LHCN-M2 (cell line): ENCODE measurements at places on chromosomes 7 and 10. TPM values are rescaled to one million over a fixed set of nuclear protein-coding genes. Genes with fewer than 3 reads are reported as not detected.
A peak's percentile ranks its signal among the peaks of the same experiment; 100 is the strongest.

DNA sequence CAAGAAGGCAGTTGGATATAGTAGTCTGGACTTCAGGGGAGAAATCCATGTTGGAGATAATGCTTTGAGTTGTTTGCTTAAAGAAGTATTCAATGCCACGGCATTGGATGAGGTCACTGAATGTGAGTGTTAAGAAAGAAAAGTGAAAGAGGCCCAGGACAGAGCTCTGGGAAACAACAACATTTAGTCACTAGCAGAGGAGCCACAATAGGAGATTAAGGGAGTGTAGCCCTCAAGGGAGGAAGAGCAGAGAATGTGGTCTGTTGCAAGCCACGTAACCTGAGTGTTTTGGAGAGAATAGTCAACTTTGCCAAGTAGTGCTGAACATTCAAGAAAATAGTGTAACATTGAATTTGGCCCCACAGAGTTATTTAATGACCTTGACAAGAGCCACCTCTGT, 114.7 kb downstream of the MYO3A start:
- DNase-seq = no peak

DNA sequence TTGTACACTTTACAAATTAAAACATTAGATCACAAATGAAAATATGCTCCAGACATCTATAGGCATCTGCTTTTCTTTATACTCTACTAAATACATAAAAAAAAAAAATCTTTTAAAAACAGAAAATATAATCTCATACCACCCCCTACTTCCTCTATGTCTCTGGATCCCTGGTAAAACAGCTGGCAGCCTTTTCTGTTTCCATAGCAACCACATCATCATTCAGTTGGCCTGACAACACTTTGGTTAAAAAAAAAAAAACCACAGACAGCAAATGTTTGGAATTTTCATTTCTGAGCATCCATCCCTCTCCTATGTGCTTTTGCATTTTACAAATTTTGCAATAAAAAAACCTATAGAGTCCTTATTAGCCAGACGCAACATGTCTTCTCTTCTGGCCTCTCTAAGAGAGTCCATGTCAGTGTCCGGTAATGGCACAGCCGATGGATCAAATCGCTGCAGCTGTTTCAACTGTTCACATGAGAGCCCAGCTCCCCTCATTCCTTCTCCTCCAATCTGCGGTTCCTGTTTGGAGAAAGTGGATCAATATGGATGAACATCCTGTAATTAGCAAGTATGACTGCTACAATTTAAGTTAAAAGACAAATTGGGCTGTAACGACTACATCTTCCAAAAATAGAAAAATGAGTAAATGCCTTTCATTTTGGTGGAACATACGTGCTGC, 105.6 kb downstream of the NSUN6 start:
- DNase-seq = peak; percentile 66

- DNase-seq = peak; percentile 27
These were observed 760.8 kb upstream of the CELF2 start for GRCh38 chr10:10256860-10257259.

DNA sequence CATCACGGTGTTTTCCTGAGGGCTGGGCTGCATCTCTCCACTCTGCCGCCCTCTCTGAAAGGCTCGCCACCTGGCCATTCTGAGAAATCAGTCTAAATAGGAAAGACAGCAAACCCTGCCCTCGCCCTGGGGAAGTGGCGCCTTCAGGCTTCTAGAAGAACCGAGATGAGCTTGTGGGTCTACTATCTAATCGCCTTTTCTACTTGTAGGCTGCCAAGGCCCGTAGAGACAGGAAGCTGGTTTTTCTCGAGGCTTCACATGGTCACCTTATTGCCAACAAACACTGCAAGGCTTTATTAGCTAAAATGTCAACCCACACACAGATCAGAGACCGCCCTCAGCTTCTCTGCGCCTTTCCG, 21.4 kb downstream of the LAT2 start:
- no peak for DNase-seq

DNA sequence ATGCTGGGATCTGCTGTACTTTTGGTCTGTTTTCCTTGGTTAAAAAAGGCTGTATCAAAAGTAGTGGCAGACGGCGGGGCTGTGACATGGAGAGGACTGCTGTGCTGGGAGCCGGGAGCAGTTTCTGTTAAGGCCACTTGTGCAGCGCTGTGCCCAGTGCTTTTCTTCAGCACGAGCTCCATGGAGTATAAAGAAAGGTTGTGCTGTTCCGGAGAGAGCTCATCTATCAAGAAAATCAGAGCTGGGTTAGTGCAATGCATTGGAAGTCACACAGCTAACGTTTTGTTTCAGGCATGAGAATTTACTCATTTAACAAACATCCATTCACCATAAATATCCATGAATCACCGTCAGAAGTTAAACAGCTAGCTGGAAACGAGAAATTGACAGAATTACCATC, 62.0 kb downstream of the KIAA1549 start:
- DNase-seq = no peak

DNA sequence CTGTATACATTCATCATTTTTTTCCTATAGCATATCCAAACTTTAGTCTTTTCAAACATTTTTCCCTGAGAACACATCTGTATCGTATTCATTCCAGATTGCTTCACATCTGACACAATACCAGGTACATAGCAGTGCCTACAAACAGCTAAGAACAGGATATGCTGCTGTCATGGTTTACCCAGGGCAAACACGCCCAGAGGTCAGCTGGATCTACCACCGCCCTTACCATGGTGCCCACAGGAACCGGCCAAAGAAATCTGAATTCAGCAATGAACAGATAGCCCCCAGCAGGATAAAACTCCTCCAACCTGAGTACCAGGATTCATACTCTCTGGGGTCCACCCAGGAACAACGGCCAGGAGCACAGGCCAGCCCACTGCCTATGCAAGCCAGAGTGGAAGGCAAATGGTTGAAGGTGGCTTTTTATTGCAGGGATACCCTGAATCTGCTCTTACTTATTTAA, 43.0 kb downstream of the TNS3 start:
- DNase-seq = no peak

- DNase-seq = no peak
These were observed 13.7 kb upstream of the MAP3K8 start for GRCh38 chr10:30420266-30420665.

- no peak for DNase-seq
These were observed 21.4 kb downstream of the LRRC17 start for GRCh38 chr7:102934239-102934638.

- DNase-seq = no peak
These were observed 11.1 kb upstream of the EMX2 start for GRCh38 chr10:117531371-117532002.

DNA sequence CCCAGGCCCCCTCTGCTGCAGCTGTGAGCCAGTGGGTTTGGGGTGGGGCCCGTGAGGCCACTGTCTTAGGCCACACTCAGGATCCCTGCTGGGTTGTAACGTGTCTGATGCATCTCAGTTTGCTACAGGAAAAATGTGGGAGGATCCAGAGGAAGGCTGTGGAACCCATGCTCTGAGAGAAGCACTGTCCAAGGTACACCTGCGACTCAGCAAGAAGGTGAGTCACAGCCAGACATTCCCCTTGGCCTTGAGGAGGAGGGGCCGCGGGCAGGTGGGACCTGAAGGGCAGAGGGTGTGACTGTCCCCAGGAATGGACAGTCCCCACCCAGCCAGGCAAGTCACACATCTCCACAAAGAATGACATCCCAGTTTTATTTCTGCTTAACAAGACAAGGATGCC, 27.8 kb upstream of the C10orf120 start:
- DNase-seq = no peak

DNA sequence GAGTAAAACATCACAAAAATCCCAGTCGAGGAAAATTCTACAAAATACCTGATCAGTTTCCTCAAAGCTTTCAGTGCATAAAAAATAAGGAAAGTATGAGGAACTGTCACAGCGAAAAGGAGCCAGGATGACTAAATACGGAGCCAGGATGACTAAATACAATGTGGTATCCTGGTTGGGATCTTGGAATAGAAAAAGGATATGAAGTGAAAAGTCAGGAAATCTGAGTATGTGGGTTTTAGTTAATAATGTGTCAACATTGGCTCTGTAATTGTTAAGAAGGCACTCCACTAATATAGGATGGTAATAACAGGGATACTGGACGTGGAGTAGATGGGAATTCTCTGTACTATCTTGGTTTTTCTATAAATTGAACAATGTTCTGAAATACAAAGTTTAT, 175.5 kb downstream of the SUGCT start:
- peak; percentile 77 for DNase-seq

DNA sequence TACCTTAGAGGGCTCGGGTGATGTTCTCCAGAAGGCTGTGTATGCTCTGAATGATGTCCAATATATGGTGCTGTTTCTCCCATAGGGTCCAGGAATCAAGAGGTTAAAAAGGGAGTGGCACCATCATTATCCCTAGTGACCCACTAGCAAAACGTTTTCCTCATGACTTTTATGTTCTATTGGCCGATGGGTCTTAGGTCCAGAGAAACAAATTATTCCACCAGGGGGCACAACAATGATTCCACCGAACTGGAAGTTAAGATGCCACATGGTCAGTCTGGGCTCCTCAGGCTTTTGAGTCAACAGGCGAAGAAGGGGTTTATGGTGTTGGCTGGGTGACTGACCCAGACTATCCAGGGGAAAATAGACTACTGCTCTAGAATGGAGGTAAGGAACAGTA, 256.1 kb downstream of the COBL start:
- DNase-seq = peak; percentile 29

DNA sequence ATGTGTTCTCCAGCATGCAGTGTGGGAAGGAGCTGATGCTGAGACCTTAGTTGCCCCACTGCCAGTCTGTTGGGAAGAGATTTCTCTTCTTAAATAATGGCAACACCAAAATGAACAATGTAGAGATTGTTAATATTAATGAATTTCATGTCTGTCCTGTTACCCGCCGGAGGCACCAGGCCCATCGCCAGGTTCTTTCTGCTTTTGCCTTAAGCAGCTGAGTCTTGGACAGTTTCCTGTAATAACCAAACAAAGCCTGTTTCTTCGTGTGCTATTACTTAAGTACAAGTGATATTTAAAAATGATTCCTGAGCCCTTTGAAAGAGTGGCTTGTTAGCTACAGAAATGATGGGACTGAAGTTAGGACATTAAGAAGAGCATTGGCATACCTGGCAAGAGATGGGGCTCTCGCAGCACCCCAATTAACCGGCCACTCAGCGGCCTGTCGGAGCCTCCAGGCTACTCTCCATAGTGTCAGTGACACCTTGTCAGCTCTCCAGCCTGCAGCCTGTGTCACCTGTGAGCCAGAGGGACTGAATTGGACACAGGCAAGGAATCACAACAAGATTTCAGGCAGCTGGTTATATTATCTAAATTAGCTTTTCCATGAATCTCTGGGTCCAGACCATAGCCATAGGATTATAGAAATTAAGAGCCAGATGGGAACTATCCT, 142.0 kb downstream of the CELF2 start:
- DNase-seq = no peak

- peak; percentile 51 for DNase-seq
These were observed 80.6 kb downstream of the ZEB1 start for GRCh38 chr10:31399631-31400030.

GRCh38 chr7:18541181-18541870, 45.8 kb downstream of the HDAC9 start:
- peak; percentile 64 for DNase-seq

DNA sequence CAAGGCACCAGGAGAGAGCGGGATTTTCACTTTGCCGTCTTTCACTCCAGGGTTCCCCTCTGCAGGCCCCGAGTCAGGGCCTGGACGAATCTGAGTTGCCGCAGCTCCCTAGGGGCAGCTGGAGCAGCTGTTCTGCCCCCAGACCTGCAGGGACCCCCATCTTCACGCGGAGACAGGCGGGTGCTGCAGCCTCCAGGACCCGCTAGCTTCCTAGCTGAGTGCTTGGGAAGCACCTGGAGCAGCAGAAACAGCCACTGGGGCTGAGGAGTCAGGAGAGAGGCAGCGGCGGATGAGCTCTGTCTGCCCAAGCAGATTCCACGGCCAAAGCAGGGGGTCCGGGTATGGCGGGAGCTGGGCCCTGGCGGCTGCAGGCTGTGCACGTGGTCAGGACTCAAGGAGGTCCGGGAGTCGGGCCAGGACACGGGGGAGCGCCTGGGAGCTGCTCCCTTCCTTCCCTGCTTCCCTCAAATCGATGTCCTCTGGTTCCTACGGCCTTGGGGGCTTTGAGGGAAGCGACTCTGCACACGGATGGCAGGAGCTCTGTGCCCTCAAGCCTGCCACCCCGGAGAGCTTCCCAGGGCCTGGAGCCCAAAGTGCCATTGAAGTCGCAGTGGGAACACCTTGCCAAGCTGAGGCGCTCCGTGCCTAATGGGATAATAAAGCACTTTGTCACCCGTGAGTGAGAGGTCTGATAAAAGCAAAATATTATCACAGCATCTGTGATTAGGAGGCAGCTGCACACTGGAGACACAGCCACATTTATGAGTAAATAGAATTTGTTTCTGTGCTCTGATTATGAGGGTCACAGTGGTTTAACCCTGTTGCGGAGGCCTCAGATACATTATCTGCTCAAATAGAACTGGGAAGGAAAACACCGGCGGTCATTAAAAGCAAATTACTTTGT, 17.2 kb downstream of the MNX1 start:
- DNase-seq = no peak

DNA sequence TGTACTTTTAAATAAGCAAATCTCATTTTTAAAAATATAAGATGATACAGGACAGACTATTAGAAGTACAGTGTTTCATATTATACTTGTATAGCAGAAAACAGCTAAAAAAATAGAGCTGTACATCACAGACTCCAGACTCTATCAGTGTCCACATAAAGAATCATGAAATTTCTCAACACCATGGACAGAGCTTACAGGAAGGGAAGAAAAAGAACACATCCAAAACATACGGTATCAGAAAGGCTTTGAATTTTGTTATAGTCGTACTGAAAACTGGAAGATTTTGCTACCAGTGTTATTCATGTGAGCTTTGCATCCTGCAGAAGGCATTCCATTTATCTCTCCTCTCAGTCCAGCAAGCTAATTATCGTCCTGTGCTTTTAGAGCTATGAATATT, 183.2 kb upstream of the PTPRZ1 start:
- peak; percentile 7 for DNase-seq

DNA sequence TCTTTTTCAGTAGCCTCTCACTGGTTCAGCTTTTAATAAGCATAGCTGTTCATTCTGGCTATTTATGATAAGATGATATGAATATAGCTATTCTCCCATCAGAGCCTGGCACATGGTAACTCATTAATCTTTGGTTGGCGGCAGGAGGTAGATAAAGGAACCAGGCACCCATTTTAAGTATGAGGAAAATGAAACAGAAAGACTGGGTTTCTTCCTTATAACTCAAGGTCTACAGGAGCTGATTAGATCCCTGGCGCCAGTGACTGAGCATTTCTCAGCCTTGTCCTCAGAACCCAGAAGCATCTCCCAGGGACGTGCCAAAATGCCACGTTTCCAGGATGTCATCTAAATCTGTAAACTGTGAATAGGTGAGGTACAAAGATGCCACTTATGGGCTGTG, 141.9 kb downstream of the TCF7L2 start:
- no peak for DNase-seq

KLLN gene
- total RNA-seq = 0.77 and 0.92 TPM in 2 replicates

GPNMB gene
- 135 and 206 TPM in 2 replicates for total RNA-seq

ACTR1A gene
- 139 and 159 TPM in 2 replicates for total RNA-seq

NXPH1 gene
- total RNA-seq = 1.0 and 2.8 TPM in 2 replicates

LRGUK gene
- total RNA-seq = 0.23 and 0.83 TPM in 2 replicates

OPALIN gene
- total RNA-seq = not detected in 2 replicates

SYT15B gene
- total RNA-seq = under 0.01 TPM in 1 of 2 replicates, not detected in the other

GNG11 gene
- 90.1 and 92.7 TPM in 2 replicates for total RNA-seq

ITIH5 gene
- total RNA-seq = not detected in 2 replicates

STEAP1B gene
- total RNA-seq = not detected in 2 replicates

ZP3 gene
- 2.7 TPM in 1 of 2 replicates, not detected in the other for total RNA-seq

CDK6 gene
- total RNA-seq = 66.1 and 66.2 TPM in 2 replicates
